ENCODE measurements at places on chromosomes 4 and X. TPM values are rescaled to one million over a fixed set of nuclear protein-coding genes. Genes with fewer than 3 reads are reported as not detected.

HERC5 gene
- 22.8 TPM for polyA plus RNA-seq

- no peaks in the 10 kb centered on the region for H3K36me3 ChIP-seq
- H3K27ac ChIP-seq: no peak overlapping the region
- H3K4me3 ChIP-seq: no peak overlapping the region
Measured at GRCh38 chr4:37615720-37616063, 70.5 kb downstream of the RELL1 start.

DNA sequence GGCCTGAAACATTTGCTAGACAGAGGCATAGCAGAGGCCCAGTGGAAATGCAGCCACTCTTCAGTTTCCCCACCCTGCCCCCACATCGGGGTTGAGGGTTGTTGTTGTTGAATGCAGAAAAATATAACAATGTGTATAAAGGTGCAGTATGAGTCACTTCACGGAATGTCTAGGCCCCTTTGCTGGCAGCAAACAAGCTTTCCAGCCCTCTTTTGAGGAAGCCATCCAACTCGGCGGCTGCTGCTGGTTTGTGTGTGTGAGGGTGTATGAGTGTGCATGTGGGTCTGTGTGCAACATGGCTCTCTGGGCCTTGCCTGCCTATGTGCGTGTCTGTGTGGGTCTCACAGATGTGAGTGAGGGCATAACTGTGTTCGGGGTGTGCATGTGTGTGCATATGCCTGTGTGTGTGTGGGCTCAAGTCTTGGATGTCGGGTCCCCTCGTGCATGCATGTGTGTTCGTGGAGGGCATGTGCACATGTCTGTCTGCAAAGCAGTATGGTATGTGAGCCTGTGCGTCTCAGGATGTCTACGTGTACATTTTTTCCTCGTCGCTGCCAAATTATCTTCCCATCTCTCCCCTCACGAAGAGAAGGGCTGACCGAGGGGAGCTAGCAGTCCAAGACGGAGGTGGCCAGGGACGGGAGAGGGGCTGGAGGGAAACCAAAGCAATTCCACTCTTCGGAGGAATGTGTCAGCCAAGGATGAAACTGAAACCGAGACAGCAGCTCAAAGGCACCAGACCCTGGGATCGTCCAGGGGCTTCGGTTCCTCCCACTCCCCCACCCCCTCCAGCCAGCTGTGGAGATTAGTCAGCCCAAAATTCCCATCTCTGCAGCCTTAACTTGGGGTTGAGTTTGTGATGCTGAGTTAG lies 8.4 kb upstream of the ELF4 start:
- H3K27ac ChIP-seq: no peak overlapping the region
- no peak overlapping the region for H3K4me3 ChIP-seq
- peaks cover 18% of the 10 kb centered on the region for H3K27me3 ChIP-seq
- H3K4me1 ChIP-seq: no peaks in the 10 kb centered on the region

DNA sequence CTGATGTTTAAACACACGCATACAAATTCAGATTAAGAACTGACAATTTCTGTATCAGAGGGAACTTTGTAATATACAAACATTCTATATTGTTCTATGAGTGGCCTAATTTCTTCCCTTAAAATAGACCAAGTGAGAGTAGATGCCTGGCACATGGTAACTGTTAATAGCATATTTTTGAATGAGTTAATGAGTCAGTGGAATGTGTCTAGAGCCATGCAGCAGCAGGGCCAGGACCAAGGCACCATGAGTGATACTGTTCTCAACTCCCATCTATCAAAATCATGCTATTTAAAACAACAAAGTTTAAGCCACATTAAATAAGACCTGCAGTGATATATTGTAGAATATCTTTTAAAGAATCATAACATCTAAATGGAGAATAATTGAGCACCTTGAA lies 98.3 kb downstream of the ARHGAP24 start:
- H3K4me1 ChIP-seq: no peaks in the 10 kb centered on the region
- no peak for DNase-seq
- no peaks in the 10 kb centered on the region for H3K36me3 ChIP-seq
- no peaks in the 10 kb centered on the region for H3K27me3 ChIP-seq
- H3K27ac ChIP-seq: no peak overlapping the region

OPHN1 gene
- 2.9 TPM for polyA plus RNA-seq

PRDX4 gene
- 103 TPM for polyA plus RNA-seq

BGN gene
- 1.8 TPM for polyA plus RNA-seq

Measured in GM23338 (cell line).